ENCODE measurements at places on chromosomes 5 and 9. TPM values are rescaled to one million over a fixed set of nuclear protein-coding genes. Genes with fewer than 3 reads are reported as not detected.

DNA sequence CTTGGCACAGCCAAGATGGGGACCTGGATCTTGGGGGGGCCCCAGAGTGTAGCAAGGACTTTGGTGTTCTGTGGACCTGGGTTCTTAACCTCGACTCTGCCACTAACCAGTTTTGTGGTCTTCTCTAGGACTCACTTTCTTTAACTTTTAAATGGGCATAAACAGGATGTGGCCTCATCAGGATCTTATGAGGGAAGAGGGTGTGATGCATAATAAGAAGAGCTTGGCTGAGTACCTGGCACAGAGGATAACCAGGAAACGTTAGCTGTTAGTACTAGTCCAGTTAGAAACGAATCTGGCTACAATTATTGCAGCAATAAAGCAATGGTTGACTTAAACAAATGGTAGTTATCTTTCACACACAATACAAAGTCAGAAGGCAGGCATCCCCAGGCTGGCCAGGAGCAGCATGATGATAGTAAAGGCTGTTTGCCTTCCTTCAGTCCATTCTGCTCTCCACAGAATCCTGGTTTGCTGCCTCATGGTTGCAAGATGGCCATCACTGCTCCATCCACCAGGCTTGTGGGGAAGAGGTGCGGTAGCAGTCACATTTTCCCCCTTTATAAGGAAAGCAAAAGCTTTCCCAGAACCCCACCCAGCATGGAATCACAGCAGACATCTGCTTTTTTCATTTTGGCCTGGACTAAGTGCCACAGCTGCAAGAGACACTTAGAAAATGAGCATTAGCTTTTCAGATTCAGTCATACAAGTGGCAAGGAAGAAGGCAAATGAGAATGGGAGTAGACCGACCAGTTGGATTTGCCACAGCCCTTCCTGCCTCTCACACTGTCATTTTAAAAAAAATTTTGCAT, 225.0 kb downstream of the AOPEP start:
- no peak for DNase-seq

DNA sequence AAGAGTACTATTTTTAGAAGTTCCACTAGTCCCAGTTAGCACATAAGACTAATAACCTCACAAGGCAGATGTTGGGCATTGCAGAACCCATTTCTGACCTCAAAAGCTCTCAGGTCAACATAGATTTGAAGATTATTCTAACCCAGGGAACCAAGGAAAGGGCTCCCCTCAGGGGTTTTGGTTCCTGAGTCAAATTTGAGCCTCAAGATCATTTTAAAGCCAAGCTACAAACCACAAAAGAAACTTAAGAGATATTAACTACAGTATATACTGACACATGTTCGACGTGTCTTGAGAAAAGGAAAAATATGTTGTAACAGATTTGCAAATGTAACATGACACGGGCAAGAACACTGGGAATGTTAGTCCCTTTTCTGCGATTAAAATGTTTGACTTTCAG, 88.6 kb downstream of the GNAQ start:
- no peak for DNase-seq

CD14 gene
- total RNA-seq, result 0.42 TPM

DNA sequence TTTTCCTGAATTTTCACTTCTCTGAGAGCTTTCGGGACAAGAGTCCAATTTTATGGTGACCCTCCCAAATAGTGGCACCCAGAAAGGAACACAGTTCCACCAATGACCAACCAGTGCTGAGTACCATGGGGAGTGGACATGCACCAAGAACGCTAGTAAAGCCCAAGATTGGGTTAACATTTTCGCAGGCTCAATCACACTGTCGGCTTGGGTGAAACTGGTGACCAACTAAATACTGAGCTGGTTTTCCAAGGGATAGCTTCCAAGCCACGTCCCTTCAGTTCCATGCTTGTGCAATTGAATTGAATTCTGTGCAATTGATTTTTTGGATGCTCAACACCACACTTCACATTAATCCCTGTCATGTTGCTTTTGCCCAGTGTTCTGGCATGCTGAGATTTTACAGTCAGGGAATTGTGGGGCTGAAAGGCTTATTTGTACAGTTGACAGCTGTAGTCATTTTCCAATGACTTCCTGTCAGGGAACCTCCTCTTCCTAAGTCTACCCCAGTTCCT, 37.6 kb upstream of the TRMT10B start:
- DNase-seq, result no peak
